Renal cortical epithelial cell (primary cell): ENCODE measurements at places on chromosomes 1 and 21.

DNA sequence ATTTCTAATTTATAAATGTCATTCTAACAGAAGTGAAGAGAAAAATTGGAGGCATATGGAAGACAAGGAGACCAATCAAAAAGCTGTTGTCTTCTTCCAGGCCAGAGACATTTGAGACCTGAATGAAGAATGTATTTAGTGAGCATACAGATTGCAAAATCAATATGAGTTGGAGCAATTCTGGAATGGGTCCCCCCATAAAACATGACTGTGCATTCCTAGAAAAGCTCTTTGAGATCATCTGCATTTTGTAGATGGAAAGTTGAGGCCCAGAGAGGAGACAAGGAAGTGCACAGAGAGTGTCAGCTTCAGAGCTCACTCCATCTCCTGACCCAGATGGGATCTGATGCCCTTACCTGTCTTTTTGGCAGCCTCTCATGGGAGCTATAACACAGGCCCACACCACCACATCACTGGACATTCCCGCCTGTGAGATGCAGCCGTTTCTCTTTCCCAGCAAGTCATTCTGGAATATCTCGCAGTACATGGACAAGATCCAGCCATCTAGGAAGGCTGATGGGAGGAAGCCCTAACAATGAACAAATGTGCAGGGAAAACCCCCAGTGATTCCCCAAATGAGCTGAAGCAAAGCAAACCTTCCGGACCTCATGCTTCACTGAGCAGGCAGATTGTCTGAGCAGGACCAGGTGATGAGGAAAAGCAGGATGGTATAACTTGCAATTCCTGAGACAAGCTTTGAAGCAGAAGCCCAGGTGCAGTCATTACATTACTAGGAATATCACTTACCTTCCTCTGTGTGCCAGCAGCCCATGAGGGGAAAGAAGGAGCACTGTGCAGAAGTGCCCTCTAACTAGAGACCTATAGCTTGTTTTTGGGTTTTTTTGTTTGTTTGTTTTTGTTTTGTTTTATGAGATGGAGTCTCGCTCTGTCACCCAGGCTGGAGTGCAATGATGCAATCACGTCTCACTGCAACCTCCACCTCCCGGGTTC lies 445.6 kb downstream of the PLPP3 start:
- peak; percentile 81 for DNase-seq

DNA sequence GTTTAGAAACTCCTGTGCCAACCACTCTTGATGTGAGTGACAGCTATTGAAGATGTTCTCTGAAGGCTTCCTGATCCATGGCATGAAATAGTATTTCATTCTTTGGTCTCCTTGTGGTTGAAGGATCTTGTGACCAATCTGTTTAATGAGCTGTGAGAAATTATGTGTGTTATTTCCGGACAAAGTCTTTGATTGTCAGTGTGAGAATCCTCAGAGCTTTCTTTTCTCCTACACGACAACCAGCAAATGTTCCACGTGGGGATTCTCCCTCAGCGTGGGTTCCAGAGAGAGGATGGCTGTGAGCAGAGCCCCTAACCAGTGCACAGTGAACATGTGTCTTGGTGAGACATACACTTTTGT lies 45.0 kb upstream of the HOOK1 start:
- DNase-seq = peak; percentile 84

DNA sequence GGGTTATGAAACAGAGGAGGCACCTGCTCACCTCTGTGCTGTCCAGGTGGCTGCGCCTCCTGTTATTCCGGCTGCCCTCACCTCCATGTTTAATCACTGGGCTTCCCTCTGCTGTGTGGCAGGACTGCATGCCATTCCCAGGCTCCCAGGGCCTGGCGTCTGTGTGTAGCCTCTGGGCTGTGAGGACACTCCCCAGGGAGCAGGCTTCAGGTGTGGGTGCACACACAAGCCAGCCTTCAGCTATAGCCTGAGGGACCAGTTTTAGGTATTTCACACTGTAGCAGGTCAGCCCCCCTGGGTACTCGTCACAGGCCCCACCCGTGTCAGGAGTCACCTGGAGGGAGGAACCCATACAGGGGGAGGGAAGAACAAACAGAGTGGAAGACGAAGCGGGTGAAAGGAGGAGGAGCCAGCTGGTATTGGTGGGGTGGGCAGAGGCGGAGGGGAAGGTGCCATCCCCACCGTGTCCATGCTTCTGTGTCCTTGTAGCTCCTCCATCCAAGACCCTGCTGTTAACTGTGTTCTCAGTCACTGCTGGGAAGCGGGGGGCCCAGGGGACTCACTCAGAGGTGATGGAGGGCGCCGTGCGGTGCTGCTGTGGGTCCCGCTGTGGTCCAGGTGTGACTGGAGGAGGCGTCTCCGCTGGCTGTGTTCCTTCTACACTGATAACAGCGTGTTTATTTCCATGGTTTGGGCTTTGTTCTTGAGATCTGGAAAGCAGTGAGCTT lies 158.6 kb downstream of the PGBD5 start:
- no peak for DNase-seq

- DNase-seq = no peak
Measured at GRCh38 chr1:78081980-78082860, 36.5 kb downstream of the GIPC2 start.

GRCh38 chr21:30769724-30770431 lies 14.7 kb upstream of the KRTAP21-1 start:
- DNase-seq = no peak

- no peak for DNase-seq
Measured at GRCh38 chr1:244181867-244182266, 130.8 kb downstream of the ZBTB18 start.

GRCh38 chr1:197750366-197750765 lies 24.9 kb downstream of the DENND1B start:
- no peak for DNase-seq

- no peak for DNase-seq
Measured at GRCh38 chr1:108777839-108778238, 31.4 kb downstream of the STXBP3 start.

DNA sequence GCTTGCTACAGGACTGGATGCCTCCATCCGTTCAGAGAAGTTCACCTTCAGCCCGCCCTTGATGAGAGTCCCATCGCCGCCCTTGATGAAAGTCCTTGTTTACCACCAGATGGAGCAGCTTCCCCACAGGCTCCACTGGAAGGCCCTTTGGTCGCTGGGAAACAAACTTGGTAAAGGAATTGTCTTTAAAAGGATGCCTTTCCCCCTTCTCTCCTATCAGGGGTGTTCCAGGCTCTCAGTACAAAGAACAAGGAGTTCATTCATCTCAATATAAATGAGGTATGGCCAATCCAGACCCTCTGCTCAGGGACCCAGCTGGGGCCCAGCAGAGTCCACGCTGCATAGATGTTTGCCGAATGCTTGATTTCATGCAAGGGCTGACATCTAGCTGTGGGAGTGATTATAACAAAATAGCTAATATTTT lies 50.8 kb downstream of the CAPN9 start:
- DNase-seq = peak; percentile 46

DNA sequence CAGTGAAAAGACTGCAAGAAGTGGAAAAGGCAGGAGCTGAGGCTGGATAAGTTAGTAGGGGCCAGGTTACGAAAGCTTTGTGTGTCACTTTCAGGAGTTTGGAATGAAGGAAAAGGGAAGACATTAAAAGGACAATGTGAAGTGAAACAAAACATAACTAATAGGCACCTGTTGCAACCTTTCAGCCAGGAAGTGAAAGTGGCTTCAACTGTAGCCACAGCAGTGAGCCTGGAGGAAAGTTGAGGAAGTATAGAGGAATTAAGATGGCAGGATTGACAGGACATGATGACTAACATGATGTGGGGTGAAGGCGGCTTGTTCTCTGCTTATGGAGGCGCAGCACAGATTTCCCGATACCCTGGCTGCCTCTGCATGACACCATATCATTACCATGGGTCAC lies 68.9 kb downstream of the C4BPA start:
- peak; percentile 40 for DNase-seq

- peak; percentile 3 for DNase-seq
Measured at GRCh38 chr1:192878249-192878648, 69.4 kb downstream of the RGS2 start.

- no peak for DNase-seq
Measured at GRCh38 chr1:23614032-23614660, 54.8 kb upstream of the ID3 start.

DNA sequence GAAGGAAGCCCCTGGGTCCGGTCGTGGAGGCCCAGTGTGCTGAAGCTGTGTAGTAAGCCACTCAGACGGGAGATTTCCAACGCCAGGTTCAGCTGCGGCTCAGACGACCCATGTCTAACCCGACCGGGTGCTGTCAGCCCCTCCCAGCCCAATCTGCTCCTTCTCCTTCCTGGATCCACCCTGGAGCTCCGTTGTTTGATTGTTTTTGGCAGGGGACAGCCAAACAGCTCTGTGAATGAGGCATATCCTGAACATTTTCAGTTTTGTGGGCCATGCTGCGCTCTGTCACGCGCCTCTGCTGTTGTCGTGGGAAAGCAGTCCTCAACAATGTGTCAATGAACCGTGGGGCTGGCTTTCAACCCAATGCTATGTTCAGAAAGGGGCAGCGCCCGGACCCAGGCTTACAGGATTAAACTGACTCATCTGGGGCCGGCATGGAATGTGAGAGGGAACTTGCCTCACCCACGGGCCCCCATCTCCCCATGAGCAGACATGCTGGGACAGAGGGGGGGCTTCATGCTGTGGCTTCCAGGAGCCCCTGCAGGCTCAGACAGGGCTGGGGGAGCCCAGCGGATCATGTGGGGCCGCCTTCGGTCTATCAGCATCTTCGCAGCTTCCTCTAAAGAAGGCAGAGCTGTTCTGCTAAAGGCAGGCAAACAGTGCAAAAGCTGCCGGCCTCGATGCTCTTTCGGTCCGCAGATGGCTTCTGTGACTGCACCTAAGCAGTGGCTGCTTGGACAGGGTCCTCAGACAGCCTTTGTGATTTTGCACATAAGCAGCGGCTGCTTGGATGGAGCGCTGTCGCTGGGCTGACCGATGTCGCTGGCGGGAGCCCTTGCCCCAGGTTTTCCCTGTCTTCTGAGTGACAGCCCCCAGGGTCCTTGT lies 101.7 kb downstream of the RIPK4 start:
- peak; percentile 47 for DNase-seq

DNA sequence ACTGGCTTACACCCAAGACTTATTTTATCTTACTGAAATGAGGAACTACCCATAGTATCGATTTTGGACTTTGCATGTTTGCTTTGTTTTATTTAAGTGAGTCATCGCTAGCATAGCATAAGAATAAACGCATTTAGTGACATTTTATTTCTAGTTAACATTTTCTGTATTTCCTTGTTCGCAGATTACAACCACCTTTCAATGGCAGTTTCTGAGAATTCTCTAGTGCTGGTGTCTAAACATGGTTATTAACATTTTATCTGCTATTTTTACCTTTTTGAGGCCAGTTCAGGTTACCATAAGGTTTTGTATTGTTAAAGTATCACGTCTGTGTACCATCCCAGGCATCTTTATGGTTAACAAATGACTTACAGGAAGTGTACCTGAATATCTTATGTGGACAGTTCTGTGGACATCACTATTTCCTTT lies 24.5 kb downstream of the EEIG2 start:
- DNase-seq = no peak

DNA sequence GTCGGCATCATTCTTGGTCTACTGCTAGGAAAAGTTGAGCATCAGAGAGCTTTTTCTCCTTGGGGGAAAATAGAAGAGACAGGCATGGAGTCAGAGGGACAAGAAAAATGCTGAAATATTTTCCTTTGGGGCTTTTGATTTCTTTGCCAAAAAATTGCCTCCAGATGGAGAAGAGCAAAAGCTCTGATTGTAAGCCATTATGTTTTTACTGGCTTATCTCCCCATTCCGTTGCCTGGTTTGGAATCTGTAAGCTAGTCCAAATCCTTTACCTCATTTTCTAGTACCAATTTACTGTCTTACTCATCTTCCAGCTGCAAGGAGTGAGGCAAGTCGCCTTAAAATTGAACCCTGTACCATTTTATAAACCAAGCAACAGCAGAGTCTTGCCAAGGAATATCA lies 23.3 kb upstream of the NBL1 start:
- DNase-seq = no peak

- no peak for DNase-seq
Measured at GRCh38 chr1:55168353-55168752, 46.8 kb downstream of the USP24 start.

DNA sequence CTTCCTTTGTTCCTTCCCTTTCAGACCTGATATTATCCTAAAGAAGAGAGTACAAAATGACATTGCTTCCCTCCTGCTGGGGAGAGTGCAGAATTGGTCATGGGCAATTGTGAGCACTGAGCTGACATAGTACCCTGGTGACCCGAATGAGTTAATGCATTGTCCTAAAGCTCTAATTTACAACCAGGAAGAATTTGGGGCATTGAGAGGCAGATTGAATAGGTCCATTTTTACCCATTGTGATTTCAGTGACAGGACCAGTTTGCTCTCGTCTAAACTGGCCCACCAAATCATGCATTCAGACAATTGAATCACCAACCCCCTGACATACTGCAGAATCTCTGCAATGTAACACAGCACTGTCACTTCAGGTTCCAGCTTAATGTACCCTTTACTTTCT lies 497.4 kb downstream of the DPYD start:
- DNase-seq = no peak

GRCh38 chr1:232878086-232878485 lies 72.3 kb upstream of the NTPCR start:
- peak; percentile 78 for DNase-seq

GRCh38 chr1:245288796-245289195 lies 134.0 kb downstream of the KIF26B start:
- no peak for DNase-seq

GRCh38 chr1:29117381-29117780 lies 6.3 kb downstream of the TMEM200B start:
- no peak for DNase-seq

- DNase-seq = no peak
Measured at GRCh38 chr1:98763488-98764150, 102.1 kb downstream of the SNX7 start.

GRCh38 chr1:8423692-8424538 lies 106.0 kb downstream of the SLC45A1 start:
- DNase-seq = peak; percentile 36

- no peak for DNase-seq
Measured at GRCh38 chr21:32578107-32578691, 7.1 kb downstream of the TCP10L start.

- DNase-seq = no peak
Measured at GRCh38 chr1:94110946-94111740, 9.8 kb downstream of the ABCA4 start.

GRCh38 chr1:185017338-185017737 lies 28.0 kb upstream of the RNF2 start:
- peak; percentile 99 for DNase-seq
